Activated CD8-positive, alpha-beta T cell treated with anti-CD3 and anti-CD28 coated beads, Interleukin-2, amount 10 ng/mL, durations not matched to agents 7 days and 5 days (primary cell): ENCODE measurements at places on chromosomes 7 and 10. TPM values are rescaled to one million over a fixed set of nuclear protein-coding genes. Genes with fewer than 3 reads are reported as not detected.

GRCh38 chr10:132272231-132272971, 35.3 kb downstream of the STK32C start:
- no peak for DNase-seq

GRCh38 chr7:114466917-114467316, 52.3 kb downstream of the FOXP2 start:
- no peak for DNase-seq

TAC1 gene
- total RNA-seq, result not detected

PITRM1 gene
- total RNA-seq, result 47.5 TPM

MSMB gene
- not detected for total RNA-seq

DNA sequence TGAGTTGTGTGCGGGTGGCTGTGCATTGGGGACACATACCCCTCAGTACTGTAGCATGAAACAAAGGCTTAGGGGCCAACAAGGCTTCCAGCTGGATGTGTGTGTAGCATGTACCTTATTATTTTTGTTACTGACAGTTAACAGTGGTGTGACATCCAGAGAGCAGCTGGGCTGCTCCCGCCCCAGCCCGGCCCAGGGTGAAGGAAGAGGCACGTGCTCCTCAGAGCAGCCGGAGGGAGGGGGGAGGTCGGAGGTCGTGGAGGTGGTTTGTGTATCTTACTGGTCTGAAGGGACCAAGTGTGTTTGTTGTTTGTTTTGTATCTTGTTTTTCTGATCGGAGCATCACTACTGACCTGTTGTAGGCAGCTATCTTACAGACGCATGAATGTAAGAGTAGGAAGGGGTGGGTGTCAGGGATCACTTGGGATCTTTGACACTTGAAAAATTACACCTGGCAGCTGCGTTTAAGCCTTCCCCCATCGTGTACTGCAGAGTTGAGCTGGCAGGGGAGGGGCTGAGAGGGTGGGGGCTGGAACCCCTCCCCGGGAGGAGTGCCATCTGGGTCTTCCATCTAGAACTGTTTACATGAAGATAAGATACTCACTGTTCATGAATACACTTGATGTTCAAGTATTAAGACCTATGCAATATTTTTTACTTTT, 1.8 kb downstream of the DDIT4 start:
- DNase-seq, result peak; percentile 45

DNA sequence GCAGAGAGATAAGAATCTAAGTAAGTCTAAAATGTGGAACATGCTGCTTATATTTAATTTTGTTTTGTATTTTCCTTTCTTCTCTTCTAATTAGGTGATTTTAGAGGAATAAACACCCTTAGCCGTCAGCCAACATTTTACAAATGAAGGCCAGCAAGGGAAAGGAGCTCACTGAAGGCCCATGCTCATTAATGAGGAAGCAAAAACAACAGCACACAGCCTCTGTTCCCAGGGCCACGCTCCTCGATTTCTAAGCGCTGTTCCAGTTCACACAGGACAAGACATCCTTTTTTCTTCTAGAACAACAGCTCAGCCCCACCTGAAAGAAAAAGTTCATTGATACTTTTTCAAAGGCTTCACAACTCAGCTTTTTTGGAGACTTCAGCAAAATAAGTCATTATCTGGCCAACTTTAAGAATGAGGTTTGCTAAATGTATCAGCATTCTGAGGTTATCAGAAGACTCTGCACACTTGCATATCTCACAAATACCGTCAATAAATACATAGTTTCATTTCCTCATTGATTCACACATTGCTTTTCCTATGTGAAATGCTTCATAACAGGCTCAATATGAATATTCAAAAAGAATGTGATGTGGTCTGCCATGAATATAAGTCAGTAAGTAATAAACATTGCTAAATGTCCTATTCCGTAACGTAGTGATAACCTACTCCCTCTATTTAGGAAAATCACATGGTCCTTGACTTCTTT, 34.8 kb upstream of the SFMBT2 start:
- no peak for DNase-seq

DNA sequence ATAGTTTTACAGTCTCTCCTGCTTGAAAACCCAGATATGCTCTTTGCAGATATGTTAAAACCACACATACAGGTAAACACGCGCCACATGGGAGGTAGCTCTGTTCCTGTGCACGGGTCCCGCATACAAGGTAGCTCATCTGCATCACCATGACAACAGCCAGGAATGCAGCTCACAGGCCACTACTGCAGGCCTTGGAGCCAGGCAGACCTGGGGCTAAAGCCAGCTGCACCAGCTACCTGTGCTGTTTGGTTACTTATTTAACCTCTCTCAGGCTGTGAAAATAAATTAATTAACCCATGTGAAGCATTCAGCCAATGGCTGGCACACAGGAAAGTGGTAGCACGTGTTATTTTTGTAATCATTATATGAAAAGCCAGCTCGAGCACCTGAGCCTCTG, 428.3 kb downstream of the TNS3 start:
- no peak for DNase-seq
